ENCODE measurements at places on chromosomes 11 and 22.

DNA sequence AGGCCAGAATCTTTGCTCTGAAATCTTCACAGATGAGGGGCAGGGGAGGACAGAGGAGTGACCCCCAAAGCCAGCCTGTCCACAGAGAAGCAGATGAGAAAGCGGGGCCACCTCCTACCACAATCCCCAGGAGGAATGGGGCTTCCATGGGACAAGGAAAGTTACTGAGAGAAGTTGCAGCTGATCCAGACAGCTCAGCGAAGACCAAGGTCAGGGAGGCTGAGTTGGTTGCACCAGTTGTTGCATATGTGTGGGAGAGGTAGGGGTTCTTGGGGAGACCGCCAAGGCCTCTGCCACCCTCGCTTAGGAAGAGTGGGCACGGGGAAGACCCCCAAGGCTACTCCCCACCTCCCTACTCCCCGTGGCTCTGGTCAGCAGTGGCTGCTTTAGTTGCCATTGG, 81.6 kb upstream of the EIF3D start:
- DNase-seq, result no peak

DNA sequence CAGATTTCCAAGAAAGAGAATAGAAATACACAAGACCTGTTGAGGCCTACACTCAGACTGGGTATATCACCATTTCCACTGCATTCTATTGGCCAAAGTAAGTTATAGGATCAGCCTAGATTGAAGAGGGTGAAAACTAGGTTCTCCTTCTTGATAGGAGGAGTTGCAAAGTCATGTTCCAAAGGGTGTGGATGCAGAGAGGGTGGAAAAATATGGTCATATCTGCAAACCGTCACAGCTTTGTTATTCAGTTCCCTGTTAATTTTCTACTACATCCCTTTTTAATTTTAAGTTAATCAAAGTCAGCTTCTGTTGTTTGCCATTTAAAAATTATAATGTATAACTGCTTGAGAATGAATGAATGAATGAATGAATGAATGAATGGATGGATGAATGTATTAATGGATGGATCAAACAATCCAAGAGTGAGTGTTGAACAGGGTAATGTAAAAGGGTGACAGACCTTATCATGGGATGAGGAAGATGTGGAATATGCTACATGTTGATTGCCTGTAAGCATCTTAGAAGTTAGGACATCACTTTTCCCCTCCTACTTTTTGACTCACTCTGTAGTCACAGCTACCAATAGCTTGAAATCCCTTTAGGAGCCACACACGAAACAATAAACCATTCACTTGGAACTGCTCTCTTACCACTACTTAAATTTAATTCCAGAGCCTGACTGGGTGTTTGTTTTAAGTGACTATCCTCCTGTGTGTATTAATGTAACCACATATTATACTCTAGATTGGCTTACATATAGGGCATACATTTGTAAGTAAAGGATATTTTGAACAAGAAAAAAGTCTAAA, 121.5 kb downstream of the CCDC34 start:
- DNase-seq, result no peak

DNA sequence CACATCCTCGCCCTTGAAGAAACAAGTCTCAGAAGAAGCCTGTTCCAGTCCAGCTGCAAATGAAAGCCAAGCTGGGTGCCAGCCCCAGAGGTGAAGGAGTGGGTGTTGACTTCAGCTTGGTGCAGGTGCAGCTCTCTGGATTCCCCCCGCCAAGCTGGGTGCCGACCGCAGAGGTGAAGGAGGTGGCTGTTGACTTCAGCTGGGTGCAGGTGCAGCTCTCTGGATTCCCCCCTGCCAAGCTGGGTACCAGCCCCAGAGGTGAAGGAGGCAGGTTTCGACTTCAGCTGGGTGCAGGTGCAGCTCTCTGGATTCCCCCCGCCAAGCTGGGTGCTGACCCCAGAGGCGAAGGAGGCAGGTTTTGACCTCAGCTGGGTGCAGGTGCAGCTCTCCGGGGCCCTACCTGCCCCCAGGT, 1234.0 kb downstream of the TBC1D22A start:
- no peak for DNase-seq

DNA sequence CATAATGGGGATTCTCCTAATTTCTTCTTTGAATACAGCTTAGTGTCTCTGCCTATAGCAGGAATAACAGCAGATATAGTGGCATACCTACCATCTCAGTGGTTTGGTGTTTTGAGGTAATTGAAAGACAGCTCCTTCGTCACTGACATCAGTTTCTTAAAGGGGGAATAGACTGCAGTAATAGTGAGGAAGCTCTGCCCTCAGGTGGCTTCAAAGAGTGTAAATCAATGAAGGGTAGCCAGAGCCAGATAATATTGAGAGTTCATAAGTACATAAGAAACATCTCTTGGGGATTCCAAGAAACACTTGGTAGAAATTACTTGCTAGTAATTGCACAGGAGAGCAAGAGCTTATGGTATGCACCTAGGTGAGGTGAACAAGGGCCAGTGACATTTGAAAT, 4.4 kb downstream of the OR6M1 start:
- no peak for DNase-seq

DNA sequence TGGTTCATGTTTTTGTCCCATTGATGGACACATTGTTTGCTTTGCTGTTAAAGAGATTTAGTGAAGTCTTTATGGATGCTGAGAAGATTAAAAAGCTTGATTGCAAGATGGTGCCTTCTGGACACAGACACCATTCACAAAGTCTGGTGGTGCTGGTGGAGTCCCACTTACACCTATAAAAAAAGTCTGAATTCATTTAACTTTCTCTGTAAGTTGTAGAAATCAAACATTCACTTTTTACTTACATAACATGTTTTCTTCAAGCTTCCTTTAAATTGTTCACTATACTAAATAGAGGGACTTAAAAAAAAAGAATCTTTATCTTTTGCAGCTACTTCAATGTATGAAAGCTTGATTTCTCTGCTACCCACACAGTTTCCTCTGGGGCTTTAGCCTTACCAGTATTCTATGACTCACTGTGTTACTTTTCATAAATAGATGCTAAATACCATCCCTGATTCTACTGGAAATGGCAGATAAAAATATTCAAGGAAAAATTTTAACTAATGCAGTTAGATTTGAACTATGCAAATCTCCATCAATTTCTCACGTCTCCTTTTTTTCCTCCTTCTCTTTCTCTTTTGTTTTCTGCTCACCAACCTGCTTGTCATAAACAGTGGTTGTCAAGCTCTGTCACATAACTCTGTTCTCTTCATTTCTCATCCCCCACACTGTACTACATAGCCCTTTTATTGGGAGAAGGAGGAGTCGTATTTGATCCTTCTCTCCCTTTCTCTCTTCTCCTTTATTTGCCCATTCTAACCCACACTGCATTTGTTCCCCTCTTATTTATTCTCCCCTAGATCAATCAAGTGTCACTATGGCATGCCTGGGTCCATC, 89.7 kb downstream of the FAM76B start:
- DNase-seq, result no peak

GRCh38 chr11:128420951-128421350, 166.4 kb downstream of the ETS1 start:
- no peak for DNase-seq

DNA sequence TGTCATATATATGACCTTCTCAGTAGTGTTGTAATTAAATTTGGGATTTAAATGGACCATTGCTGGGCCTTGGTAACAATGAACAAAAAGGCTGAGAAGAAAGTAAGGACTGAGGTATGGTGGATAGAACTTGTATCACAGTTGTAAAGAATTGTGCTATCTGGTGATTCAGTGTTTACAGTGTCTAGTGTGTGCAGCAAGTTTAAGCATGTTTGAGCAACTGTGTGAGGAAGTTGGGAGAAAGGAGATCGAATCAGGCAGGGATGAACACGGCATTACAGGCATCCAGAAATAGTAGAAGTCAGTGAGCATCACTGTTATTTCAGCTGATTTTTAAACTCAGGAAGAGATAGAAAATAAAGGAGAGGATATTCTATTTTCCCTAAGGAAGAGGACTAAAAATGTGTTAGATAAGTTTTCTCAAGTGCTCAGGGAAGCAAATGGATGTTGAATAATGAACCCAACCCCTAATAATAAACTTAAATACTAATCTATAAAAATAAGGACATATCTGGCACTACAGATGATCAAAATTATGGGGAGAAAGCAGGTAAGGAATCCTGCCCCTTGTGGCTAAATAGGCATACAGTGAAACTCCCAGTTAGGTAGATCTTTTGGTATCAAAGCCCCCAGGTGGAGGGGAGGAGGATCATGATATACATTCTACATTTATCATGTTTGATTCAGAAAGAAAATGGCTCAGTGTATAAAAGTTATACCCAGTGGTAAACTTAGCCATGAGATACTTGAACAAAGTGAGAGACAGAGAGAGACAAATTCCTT, 361.0 kb upstream of the ANO3 start:
- no peak for DNase-seq

- no peak for DNase-seq
These were observed 444 bp downstream of the CWF19L2 start for GRCh38 chr11:107457205-107457557.

DNA sequence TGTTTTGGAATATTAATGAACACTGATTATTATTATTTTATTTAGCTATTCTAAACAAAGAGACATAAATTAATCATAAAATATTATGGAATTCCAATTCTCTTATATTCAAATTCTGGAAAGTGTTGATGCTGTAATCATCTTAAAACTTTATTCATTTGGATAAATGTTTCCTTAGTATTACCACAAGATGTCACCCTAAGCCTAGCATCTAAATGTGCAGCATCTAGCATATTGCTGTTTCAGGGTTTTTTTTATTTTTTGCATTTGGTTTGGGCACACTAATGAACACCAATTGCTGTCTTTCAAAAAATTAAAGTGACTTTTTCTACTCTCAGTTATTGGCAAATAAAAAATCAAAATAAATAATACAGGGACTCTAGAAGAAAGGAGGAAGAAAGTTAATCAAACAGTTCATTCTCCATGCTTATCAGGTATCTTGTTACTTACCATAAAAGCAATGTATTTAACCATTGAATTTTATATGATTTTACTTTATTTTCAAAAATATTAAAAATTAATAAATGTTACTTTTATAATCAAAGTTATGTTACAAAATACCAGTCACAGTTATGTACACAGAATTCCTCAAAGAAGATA, 31.8 kb downstream of the DLG2 start:
- DNase-seq, result peak; percentile 29

DNA sequence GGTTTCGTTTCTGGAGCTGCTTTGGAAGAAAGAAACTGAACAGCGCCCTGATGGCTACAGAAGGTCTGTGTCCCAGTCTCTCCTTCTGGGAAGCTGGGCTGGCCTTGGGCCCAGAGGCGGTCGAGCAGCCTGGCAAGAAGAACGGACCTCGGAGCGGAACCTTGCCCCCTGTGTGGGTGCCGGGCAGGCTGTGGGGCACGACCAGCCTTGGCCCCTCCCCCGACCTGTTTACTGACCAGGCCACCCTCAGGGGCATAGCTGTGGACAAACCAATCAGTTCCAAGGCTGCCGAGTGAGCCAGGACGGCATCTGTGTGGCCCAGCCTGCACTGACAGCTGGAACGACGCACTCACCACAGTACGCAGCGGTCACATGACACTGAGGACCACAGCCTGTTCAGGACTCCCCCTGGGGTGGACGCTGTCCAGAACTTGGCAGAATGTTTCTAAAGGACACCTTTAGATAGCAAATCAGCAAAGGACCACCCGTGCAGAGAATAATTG, 7.2 kb downstream of the PIM3 start:
- DNase-seq, result no peak

DNA sequence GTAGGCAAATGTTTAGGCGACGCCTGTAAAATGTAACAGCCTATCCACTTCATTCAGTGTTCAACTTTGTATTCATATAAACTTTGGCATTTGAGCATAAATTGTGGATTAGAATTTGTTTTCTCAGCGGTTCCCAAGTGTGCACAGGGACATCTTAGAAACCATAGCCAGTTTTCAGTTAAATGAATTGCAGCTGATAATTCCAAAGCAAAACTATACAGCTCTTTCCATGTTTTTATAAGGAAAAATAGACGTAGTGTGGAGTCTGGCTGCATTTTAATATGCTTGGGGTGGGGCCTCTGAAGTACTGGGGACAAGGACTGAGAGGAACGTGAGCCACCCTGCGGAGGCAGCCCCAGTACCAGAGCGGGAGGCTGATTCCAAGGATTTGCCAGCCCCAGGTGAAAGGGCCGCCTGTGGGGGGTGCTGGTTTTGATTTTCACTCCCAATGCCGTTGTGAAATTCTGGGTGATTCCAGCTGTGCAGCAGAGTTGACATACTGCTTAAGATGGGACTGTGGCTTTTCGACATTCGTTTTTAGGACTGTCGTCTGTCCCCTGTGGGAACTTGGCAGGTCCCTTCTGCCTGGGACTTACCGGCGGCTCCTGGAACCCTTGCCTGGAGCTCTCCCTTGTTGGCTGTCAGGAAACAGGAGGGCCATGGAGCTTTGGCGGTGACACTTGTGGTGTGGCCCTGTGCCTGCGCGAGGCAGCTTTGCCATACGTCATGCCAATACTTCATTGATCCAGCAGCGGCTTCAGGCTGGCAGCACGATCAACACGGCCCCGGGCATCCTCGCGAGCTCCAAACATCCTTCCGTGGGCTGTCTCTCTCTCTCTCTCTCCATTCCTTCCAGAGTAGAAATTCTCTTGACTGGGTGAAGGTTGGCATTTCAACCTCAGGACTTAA, 370.9 kb downstream of the TBC1D22A start:
- no peak for DNase-seq

GRCh38 chr11:36487619-36488018, 22.5 kb downstream of the TRAF6 start:
- DNase-seq, result no peak

DNA sequence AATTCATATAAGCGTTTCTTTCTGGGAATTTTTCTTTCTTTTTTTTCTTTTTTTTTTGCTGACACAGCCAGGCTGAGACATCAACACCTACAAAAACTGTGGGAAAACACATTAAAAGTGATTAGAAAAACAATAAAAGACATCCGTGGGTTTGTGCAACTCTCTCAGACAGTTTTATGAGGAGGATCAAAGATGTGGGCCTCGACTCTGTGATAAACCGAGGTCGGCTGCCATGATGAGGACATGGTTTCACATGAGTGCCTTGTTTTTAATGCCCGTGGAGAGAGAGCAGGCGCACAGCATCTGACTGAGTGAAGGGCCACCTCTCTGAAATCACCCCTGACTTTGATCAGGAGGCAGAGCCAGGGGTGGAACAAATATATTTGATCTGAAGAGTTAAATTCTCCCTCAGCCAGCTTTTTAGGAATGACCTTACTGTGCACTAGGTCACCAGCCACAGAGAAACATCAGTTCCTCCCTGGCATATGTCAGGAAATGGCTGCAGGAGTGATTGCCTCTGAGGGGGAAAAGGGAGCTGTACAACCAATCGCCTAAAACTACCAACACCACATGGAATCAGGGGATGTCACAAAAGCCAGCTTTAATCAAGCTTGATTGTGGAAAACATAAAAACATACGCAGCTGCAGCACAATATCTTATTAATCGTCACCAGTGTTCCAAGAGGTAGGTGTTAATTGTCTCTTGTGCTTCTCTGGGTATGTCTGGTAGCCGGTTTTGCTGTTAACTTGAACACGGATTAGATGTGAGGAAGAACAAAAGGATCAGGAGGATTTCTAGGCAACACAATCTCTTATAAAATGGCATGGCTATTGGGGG, 164.7 kb downstream of the MAML2 start:
- DNase-seq, result no peak
